ENCODE measurements at places on chromosomes 6 and 20. TPM values are rescaled to one million over a fixed set of nuclear protein-coding genes. Genes with fewer than 3 reads are reported as not detected.

- no peak for DNase-seq
Observed at GRCh38 chr6:73282871-73283270, 19.9 kb upstream of the KHDC1 start.

DNA sequence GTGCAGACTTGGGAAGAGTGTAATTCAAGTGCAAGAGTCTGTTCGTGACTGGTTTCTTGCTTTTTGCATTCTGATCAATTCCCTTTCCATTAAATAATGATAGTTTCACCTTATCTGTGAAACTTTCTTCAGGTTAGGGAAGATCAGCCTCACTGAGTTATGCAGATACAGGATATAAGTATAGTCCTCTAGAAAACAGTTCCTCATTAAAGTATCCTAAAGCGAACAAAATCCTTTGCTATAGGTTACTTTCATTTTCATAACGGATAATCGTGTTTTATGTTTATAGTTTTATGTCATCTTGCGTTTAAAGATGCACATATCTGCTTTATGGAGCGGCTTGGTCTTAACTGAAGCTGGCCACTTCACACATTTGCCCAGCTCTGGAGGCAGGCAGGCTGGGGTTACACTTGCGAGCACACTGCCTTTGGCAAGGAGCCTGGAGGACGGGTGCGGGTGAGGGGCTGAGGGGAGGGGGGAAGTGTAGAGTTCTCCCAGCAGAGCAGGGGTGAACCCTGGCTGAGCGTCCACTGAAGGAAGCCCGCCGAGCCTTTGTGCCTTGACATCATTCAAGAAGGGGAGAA, 123.5 kb upstream of the IFNGR1 start:
- no peak for DNase-seq

DNA sequence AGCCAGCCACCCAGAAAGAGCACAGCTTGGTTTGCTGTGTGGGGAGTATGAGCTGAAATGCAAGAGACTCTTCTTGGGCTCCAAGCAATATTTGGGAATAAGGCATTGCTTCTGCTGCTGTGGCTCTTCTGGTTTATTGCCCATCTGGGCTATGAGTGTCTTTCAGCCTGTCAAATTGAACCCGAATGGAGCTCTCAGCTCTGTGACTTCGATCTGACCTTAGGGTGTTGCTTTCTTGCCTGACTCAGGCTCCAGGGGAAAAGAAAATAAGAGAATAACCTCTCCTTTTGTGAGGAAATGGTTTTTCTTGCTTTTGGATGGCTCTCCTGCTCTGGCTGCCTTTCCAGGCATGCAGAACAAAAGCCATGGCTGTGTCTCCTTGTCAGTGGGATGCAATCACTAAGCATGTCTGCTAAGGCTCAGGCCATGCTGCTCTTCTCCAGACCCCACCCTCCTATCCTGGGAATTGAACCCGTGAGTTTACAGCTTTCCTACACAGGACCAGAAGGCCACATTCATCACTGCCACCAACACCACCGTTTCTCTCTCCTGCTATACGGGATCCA, 169.4 kb upstream of the JAG1 start:
- DNase-seq, result no peak

DNA sequence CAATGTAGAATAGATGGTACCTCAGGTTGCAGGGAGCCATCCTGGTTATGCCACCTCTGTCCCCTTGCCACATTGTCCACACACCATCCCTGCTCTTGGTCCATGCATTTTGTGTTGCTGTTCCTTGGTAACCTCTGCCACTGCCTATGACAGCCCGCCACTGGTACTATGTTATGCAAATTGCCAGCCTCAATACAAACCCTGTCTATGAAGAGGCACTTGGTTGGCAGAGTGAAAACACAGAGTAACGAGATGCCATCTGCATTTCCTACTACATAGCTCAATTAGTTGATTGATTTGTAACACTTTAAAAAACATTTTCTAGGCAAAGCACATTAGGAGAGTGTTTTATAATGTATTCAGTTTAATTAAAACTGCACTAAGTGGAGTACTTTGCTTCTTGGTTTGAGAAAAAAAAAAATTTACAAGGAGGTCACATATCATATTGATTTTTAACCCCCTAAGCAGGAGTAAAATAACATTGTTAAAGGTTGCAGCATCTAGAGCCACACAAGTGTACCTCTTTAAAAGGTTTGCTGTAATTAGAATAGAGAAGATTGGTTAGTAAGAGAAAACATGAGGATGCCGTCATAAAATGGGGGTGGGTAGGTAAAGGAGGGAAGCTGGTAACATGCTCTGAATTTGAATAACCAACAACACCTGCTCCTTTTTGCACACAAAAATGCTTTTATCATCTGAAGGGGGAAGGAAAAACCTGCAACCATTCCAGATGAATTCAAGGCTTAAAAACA, 817.1 kb downstream of the KIF16B start:
- no peak for DNase-seq

DNA sequence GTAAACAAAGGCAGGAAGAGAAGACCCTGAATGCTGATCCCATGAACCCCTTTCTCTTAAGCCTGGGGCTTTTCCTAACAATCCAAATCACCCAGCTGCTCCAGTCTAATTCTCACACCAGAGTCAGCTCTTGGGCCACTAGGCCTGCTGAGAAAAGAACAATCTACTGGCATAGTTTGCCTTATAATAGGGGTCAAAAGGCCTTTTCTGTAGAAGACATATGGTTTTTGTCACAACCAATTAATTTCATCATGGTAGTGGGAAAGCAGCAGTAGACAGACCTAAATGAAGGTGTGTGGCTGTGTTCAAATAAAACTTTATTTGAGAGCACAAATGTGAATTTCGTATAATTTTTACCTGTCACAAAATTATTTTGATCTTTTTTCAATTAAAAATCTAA, 994.7 kb upstream of the EPHA7 start:
- DNase-seq, result no peak

DNA sequence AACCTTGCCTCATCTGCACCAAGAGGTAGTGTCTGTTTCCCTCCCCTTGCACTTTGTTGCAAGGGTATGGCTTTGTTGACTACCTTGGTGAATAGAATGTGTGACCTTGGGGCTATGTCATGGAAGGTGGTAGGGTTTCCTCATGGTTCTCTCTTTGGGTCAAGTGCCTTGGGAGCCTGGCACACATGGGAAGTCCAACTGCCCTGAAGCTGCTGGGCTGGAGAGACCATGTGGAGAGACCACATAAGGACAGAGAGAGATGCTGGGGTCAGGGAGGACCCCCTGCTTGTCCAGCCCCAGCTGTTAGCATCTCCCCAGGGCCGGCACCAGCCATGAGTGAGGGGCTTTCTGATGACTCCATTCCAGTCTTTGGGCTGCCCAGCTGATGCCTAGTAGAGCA, 95.5 kb upstream of the PAX1 start:
- no peak for DNase-seq

DNA sequence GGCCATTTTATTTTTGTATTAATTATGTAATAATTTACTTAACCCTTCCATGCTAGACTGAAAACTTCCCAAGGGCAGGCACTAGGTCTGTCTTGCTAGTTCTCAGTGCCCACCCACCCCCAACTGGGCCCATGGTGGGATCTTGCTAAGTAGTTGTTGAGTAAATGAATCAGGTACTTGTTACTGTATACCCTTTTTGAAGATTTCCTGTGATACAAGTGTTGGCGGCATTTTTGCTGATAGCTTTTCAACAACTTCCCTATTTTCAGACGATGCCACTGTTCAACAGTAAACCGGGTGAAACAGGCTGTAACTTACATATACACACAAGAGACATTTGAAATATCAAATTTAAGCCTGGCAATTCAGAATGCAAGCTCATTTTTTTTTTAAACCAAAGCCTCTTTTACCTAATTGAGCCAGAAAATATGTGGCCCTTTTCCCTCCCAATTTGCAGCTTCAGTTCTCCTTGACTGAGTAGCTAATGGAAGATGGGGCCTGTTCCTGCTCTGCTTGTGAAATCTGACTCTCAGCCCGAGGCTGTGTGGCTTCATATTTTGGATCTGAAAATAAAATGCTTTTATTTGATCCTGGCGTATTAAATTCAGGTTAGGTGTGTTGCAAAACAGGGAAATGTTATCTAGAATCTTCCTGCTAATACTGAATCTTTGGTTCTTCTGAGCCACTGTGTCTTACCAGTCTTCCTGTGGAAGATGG, 288.3 kb downstream of the NRN1 start:
- no peak for DNase-seq

The ARMC12 gene
- not detected for total RNA-seq

The CFAP206 gene
- total RNA-seq, result 0.26 TPM

DNA sequence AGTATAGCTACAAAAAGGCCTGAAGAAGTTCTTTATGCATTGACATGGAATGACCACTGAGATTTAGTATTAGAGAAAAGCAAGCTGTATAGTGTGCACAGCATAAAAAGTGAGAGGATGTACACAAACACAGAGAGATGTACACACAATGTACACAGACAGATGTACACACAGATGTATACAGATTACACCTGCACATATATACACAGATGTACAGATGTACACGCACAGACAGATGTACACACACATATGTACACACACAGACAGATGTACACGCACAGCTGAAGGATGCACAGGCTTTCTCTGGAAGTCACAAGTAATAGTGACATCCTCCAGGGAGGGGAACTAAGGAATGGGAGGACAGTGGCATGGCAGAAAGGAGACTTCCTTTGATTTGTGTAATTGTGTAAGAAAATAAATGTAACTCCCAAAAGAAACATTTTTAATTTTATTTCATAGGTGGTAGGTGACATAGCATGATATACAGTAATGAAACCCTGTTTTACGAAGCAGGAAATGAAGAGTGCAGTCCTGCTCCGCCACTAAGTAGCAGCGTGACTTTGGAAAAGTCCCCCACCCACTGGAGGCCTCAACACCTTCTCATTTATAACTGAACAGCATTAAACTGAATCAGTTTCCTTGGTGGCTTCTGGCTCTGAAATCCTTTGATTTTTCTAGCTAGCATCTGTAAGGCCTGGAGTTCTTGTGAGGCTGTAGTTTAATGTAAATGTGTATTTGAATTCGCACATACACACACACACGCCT, 14.1 kb downstream of the NFATC2 start:
- no peak for DNase-seq

DNA sequence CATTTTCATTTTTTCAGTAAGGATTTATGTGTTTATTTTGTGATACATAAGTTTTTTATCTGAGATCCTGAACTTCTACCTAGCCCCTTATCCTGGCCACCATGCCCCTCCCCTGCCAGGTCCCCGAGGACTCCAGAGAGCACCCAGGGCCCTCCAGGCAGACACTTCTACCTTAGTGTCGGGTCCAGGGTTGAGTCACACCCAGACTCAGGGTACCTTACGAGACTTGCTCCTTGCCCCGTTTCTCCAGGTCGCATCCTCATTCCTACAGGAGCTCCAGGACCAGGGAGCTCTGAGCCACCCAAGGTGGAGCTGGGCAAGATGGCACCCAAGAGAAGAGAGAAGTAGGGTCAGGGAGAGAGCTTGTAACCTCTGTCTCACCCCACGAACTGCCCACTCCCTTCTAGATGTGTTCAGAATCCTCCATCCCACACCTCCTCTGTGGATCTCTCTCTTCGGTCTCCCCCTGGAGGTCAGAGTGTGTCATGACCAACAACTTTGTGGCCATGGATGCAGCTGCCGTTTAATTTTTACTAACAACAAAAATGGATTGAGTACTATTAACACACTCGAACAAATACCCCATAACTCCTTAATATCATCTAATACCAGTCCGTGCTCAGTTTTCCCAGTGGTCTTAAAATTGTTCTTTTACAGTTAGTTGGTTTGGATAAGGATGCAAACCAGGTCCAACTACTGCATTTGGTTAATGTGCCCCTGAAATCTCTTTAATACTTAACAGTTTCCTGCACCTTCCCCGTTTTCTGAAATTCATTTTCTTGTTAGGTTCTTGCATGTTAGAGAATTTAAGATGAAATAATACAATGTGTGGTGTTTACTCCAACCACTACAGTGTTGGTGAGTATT, 130.6 kb upstream of the INSM1 start:
- peak; percentile 60 for DNase-seq

DNA sequence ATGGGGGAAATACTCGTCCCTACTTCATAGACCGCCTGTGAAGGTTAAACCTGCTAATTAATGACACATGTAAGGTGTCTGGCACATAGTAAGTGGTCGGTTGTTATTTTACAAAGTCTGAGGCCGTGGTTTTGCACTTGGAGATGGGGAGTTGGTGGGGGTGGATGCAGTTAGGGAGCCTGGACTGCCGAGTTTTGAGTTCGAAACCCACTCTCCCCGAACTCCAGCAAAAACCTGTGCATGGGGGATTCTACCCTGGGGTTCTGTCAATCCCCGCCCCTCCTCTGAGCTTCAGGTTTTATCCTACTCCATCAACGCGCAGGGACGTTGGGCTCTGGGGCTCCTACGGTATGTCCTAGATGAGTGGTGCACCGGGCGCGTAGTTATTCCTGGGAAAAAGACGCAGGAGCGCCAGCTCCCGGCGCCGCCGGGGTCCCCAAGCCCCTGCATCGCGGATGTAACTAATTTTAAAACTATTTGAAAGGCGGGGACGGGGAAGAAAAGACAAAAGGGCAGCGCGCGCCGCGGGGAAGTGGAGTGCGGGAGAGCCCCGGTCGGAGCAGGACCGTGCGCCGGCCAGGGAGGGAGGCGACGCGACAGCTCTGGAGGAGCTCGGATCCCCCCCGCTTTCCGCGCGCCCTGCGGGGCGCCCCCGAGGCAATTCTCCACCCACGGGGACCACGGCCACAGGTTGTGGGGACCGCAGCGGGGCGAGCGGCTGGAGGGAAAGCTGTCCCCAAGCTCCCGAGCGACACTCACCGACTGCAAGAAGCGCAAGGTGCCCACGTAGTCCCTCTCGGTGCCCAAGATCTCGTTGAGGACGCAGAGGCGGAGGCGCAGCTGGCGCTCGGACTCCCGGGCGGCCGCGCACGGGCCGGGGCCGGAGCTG, 672 bp downstream of the PREX1 start:
- DNase-seq, result no peak

GRCh38 chr6:167827583-167828324, 1.0 kb downstream of the AFDN start:
- peak; percentile 7 for DNase-seq

GRCh38 chr6:31209137-31209536, 38.7 kb upstream of the POU5F1 start:
- DNase-seq, result no peak

The PI3 gene
- not detected for total RNA-seq

The SLC22A16 gene
- not detected for total RNA-seq

DNA sequence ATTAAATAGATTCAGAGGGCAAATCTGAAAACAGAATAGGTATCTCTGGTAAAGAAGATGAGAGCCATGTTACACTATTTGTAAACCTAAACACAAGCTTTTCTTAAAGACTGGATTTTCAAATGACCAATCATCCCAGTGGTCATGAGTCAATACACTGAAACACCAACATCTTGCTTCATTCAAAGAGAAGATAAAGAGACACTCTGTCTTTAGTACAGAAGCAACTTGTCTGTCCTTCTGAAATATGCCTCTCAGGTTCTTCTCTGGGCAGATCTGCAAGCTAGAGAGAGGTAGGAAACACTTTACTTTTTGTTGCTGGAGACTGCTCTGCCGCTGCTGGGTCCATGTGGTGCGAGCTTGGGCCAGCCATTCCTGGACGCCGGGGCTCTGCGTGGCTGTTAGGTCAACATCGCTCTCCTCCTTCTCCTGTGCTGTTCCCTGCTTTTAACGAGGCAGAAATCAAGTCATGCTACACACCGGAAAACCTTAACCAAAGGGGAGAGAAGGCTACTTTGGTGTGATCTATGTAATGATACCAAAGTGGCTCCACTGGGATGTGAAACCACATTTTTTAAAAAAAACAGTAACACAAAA, 368.2 kb downstream of the SYNE1 start:
- no peak for DNase-seq

- no peak for DNase-seq
Observed at GRCh38 chr6:2916158-2916925, 13.2 kb upstream of the SERPINB9 start.

- peak; percentile 70 for DNase-seq
Observed at GRCh38 chr6:116010790-116011401, 49.8 kb downstream of the FRK start.

The CAPN11 gene
- total RNA-seq, result not detected

Measured in NCI-H460 (cell line).